ENCODE measurements at places on chromosomes 2 and 18.

- no peak for DNase-seq
Measured at GRCh38 chr2:33129263-33130053, 182.7 kb downstream of the LTBP1 start.

DNA sequence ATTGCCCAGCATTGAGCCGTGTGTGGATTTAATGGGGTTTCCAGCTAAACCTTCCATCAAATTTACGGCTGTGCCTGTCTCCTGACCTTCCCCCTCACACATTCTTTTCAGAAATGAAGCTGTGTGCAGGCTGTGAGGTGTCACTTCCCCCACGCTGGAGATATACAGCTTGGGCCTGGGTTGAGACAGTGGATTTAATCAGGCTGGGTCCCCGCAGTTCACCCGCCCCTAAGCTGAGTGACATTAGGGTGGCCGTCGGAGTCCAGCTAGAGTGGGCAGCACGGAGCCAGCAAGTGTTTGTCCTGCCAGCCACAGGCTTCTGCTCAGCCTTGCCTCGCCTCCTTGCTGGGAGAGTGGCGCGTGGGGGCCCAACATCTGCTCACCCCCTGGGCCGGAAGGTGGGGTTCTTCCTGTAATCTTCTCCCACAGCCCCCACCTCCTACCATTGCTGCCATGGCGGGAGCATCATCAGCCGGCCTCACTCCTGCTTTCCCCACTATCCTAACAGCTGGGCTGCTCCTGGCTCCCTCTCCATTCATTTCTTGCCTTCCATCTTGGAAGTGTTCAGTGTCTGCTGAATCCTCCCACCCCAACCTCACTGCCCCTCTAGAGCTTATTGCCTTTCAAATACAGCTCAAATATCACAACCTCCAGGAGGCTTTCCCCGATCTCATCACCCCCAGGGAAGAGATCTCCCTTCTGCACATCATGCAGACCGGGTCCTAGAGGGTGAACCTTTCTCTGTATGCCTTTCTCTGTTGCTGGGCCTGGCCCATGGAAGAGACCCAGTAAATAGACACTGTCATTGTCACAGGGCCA lies 149.0 kb downstream of the GLI2 start:
- no peak for DNase-seq

DNA sequence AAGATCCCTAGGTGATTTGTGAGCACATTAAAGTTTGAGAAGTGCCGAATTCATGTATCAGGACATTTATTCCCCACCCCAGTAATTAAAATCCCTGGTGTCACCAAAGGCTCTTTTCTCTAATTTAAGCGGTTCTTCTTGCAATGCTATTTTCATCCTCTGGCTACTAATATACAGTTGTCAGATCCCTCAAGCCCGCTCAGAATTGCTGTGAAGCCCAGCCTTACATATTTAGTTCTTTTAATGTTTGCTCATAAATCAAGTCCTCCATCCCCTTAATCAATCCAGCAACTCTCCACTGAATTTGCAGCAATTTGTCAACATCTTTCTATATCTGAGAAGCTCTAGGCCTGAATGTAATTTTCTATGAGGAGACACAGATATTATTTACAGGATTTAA lies 437.9 kb downstream of the PIK3C3 start:
- no peak for DNase-seq

DNA sequence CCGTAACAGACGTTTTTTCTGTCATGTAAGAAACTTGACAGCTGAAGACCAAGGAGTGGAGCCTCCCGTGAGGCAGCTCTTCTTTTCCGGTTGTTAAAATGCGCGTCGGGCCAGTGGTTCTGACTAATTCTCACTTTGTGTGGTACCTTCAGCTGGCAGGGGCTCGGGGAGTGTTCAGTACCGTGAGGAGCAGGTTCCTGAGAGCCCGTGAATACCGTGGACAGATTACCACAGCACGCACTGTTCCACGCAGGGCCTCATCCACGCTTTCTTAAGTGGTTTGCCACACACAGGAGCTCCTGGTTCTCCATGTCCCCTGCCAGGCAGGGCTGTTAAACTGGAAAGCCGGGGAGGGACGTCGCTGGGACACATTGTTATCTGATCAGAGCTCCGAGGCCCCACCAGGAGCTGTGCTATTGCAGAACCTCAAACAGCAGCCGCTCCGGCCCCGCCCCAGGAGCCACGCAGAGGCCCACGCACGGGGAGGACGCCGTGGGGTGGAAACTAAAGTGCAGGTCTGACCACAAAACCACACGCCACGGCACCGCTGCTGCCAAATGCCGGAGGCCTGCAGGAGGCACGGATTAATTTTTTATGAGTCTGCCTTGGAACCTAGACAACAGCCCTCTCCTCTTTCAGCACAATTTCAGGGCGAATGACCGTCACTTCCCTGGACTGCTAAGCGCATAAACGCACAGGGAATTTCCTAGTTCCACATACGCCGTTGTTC lies 43.3 kb downstream of the NFATC1 start:
- no peak for DNase-seq

DNA sequence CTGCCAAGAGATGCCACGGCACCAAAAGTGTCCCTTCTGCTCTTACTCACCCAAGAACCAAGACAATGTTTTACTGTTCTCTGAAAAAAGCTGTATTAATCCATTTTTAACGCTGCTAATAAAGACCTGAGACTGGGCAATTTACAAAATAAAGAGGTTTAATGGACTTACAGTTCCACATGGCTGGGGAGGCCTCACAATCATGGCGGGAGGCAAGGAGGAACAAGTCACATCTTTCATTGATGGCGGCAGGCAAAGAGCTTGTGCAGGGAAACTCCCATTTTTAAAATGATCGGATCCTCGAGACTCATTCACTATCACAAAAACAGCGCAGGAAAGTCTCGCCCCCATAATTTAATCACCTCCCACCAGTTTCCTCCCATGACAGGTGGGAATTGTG lies 1.9 kb upstream of the STAT1 start:
- no peak for DNase-seq

DNA sequence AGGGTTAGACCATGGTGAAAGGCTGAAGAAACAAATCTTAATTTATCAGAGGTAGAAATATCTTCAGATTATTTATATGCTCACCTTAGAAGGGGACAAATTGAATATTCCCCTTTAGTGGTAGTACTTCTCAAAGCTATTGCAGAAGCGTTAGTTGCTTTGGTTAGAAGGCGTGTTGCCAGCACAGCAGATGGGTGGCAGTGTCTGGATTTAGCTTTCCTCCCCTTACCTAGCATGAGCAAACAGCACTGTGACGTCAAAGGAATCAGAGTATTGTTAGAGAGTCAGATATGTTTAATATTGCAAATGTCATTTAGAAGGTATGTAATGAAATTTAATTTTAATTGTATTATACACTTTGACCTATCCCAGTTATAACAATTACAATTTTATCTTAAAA lies 27.2 kb upstream of the GALR1 start:
- no peak for DNase-seq

DNA sequence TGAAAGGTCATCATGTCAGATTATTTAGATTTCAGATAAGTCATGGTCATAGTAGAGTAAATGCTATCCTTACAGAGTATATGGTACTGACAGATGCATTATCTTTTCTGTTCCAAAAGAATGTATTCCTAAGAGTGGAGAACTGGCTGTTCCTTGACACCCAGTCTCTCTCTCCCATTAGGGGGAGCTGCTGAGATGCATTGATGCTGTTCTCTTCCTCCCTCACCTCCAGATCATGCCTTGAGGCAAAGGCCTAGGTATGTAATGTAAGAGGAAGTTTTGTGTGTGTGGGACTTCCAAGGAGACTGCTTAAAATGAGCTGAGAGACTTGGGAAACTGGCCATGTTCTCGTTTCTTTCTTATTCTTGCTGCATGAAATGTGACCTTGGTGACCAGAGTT lies 979.5 kb upstream of the CELF4 start:
- no peak for DNase-seq

DNA sequence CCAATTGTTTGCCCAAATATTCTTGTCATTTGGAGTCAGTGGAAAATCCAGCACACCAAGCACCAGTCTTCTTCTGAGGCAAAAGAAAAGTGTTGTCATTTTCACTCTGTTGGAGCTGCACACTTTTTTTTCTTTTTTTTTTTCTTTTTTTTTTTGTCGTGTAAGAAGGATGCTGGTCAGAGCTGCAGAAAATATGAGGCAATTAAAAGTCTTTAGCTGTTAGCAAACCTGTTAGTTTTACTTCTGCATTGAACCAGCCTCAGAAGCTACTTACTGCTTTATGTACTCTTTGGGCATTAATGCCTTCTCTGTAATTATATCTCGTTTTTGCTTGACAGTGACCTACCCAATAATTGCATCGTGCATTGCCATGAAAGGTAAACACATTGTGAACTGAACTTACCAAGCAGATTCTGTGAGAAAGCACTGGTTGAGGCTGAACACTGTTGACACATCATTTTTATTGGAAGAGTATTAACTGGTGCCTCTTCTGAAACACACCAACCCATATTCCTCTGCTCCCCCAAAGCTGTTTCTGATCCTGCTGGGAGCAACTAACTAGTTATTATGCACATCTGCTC lies 165.4 kb downstream of the CAPN13 start:
- no peak for DNase-seq

DNA sequence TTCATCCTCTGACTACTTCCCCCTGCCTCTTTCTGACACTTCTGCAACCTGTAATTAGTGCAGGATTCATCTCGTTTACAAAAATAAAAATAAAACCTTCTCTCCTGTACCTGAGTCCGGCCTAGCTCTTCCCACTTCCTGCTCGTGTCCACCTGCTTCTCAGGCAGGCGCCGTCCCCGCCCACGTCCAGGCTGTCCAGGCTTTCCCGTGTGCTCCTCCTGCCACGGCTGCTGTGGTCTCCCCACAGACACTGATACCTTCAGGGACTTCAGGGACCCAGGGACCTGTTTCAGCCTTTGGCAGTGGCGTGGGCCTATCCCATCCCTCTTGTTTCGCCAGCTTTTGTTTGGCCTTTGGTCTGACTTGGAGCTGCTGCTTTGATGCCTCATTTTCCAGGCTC lies 272.5 kb downstream of the PHLPP1 start:
- DNase-seq = no peak

DNA sequence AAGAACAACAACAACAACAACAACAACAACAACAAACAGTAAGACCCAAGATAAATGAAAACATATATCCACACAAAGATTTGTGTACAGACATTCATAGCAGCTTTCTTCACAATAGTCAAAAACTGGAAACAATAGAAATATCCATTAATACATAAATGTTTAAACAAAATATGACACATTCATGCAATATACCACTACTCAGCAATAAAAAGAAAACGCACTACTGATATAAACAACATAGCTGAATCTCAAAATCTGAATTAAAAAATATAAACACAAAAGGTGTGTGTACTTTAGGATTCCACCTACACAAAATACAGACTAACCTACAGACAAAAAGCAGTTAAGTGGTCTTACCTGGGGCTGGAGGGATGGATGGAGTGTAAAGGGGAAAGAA lies 42.1 kb downstream of the DOK1 start:
- no peak for DNase-seq

DNA sequence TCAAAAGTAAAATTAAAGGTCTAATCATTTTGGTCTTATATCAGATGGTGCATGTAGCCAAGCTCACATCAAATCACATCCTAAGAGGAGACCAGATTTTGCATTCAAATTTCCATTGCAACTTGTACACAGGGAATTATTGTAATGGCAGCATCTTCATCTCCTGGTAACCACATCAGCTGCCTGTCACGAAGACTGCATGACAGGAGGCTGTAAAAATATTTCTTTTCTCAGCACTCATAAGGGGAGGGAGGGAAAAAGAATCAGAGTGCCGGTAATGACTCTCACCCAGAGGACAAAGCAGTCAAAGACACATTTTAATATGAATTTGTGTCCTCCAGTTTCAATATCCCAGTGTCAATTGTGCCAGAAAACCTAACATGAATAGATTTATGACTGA lies 216.7 kb downstream of the TMEM163 start:
- no peak for DNase-seq

GRCh38 chr2:181123798-181124231 lies 143.4 kb downstream of the UBE2E3 start:
- no peak for DNase-seq

DNA sequence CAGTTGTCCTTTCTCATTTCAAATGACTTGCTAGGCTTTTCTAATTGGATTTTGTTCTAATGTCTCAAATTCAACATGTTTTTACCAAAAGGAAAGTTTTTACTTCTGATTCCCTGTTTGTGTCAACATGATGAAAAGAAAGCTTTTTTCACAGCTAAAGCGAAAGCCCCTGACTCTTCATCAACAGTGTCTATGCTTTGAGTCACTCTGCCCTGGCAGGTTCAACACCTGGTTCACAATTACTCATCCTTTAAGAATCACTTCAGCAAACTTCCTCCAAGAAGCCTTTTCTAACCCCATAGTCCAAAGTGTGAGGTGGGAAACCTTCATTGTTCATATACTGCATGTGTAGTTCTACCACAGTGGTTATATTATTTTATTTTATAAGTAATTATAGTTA lies 7.6 kb upstream of the DSG2 start:
- no peak for DNase-seq

- no peak for DNase-seq
Measured at GRCh38 chr18:31619291-31619690, 27.6 kb downstream of the TTR start.

DNA sequence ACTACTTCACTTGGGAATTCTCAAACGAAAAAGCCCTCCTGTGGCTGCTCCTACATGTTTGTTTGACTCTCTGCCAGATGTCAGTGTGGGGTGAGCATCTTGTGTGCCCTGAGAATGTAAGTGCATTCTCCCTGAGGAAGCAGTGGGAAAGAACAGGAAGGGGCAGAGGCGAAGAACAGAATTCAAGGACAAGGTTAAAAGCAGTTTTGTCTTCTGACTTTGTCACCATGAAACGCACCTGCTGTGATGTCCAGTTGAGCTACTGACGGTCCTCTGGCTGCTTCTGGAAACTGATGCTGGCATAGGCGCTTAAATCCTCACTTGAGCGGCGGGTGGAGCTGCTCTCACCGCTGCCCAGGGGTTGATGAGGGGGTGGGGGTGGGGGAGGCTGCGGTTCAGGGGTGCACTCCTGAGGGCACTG lies 4.9 kb downstream of the IRS1 start:
- no peak for DNase-seq

- DNase-seq = no peak
Measured at GRCh38 chr2:97816411-97816810, 103.0 kb downstream of the ZAP70 start.

DNA sequence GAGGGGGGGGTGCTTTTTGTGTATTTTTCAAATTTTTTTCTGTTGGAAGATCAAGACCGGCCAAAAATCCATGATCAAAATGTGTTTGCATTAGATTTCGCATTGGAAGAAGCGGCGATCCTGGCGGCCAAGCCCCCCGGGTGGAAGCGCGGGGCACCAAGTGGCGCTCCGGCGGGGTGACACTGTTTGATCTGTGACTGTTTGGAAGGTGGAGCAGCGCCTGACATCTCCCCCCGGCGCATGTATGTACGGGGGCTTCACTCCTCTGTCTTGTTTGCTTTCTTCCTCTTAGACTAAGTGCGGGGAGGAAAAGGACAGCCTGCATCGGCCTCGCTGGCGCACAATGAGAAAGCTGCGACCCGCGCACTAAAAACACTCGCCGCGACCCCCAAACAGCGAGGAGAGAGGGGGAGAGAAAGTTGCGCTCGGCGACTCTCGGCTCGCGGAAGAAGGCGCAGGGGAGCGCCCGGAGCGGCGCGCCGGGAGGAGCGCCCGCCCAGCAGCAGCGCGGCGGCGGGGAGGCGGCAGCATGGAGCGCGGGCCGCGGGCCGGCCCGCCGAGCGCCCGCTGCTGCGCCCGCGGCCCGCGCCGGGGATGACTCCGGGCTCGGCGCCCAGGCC lies 515 bp downstream of the TSHZ1 start:
- no peak for DNase-seq
